ENCODE measurements at places on chromosomes 1 and 21.
A peak's percentile ranks its signal among the peaks of the same experiment; 100 is the strongest.

- DNase-seq: peak; percentile 33
Measured at GRCh38 chr1:169109561-169110134, 3.2 kb downstream of the ATP1B1 start.

DNA sequence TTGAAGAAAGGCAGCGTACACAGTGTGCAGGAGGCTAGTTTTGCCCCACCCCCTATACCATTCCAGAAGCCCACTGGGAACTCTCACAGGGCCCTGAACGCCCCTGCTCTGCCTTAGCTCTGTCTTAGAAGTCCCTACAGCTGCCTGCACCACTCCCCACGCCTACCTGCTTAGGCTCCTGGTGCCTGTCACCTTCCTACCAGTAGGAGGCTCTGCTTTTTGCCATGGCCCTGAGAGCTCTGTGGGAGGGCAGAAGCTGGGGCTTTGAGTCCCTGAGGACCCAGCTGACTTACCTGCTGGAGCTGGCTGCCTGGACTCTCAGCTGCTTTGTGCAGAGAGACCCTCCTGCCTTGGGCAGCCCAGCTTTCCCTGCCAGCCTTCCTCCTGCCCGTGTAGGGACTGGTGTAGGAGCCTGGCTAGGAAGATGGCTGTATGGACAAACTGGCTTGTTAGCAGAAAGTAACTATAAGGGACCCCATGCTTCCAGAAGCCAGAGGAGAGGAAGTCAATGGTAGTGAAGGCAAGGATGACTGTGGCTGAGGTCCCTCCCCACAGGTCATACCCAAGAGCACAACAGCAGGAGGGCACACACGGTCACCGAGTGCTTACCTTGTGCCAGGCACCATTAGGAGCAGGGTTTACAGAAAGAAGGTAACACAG is 9.8 kb upstream of the CELSR2 start:
- peak; percentile 78 for DNase-seq

DNA sequence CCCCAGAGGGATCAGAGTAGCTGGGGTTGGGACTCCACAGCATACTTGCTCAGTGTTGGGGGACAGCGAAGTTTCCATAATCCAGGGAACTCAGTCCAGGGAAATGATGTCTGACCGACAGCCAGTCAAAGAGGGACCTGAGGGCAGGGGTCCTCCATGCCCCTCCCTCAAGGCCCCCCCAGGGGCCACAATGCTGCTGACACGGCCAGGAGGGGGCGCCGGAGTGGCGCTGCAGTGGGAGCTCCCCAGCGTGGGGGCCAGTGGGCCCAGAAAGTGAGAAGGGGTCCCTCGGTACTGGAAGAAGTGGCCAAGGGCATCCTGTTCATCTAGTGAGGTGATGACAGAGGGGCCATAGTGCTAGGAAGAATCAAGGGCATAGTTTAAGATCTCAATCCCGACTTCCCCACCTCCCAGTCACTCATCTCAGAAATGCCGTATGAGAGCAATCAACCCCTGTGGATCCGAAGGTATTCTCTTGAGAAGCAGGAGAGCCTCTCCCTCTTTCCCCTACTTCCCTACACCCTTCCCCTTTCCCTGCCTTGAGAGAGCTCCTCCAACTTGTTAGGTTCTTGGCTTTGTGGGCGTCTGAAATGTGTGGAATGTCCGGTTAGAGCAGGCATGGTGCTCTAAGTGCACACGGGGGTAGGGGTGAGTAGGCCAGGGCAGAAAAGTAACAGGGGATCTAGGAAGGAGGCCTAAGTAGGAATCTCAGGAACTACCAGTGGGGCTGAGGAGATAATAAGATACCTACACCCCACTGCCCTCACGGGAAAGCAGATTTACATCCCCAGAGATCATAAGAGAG is 4.1 kb downstream of the NUDT17 start:
- DNase-seq: peak; percentile 20

GRCh38 chr1:53277326-53277725 is 39.0 kb upstream of the MAGOH start:
- no peak for DNase-seq

DNA sequence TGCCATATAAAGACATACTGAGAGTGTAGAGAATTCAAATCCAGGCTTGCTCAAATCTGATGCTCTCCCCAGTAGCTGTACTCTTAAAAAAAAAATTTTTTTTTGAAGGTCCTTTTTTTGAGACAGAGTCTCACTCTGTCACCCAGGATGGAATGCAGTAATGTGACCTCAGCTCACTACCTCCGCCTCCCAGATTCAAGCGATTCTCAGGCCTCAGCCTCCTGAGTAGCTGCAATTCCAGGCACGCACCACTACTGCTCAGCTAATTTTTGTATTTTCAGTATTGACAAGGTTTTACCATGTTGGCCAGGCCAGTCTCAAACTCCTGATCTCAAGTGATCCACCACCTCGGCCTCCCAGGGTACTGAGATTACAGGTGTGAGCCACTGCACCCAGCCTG is 28.7 kb downstream of the STYXL2 start:
- DNase-seq: no peak

DNA sequence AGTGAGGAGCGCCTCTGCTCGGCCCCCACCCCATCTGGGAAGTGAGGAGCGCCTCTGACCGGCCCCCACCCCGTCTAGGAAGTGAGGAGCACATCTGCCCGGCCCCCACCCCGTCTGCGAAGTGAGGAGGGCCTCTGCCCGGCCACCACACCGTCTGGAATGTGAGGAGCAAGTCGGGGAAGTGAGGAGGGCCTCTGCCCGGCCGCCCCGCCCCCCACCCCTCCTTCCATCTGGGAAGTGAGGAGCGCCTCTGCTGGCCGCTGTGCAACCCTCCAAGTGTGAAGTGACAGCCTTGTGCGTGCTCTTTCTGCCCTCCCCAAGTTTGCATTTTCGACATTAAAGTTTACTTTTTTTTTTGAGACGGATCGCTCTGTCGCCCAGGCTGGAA is 5.1 kb upstream of the ZZZ3 start:
- DNase-seq: peak; percentile 86

- DNase-seq: no peak
Measured at GRCh38 chr1:26739329-26739914, 43.6 kb downstream of the ARID1A start.

- no peak for DNase-seq
Measured at GRCh38 chr1:151970626-151971025, 23.0 kb downstream of the S100A10 start.

DNA sequence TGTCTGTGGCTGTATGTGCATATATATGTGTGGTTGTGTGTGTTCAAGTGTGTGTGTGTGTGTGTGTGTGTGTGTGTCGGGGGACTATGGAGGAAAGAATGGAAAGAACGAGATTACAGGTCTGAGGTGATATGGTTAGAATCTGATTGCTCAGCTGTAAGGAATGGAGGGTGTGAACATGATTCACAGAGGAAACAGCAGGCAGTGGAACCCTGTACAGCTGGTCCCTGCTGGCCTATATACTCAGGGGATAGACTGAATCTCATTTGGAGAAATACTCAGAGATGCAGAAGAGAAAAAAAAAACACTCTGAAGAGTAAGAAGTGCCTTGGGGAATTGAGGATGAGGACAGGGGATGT is 180.1 kb upstream of the ESRRG start:
- no peak for DNase-seq

- no peak for DNase-seq
Measured at GRCh38 chr1:58923090-58923470, 139.2 kb upstream of the JUN start.

GRCh38 chr1:219083631-219084030 is 90.0 kb upstream of the LYPLAL1 start:
- no peak for DNase-seq

DNA sequence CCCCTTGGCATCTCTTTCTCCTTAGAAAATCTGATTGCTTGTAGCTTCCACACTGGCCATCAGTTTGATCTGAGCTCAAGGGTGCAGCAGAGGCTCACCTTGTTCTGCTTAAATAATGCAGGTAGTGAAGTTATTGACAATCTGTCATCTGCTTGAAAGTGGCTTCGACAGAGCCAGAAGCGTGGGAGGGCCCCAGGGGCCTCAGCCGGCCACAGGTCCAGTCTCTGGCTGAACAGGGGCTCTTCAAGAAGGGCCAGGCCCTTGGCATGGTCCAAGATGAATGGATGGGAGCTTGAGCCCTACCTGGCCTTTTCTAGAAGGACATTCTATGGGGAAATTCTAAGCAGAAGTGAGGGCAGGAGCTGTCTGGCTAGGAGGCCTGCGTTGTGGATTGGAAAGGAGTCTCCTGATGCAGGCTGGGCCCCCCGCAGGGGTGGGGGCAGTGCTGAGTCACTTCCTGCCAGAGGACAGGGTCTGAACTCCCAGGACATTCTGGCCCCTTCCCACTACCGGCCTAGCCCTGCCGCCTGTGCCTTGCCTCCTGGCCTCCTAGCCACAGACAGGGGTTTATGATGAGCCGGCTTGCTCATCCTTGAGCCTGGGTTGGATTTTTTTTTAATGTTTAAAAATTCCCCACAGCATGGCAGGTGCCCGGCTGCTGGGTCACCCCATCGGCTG is 162.3 kb upstream of the VAMP3 start:
- DNase-seq: no peak

- DNase-seq: no peak
Measured at GRCh38 chr1:92476071-92476631, 10.6 kb downstream of the GFI1 start.

GRCh38 chr1:15077384-15077783 is 76.2 kb upstream of the TMEM51 start:
- no peak for DNase-seq

GRCh38 chr1:117077267-117077666 is 17.1 kb downstream of the TTF2 start:
- no peak for DNase-seq

- DNase-seq: peak; percentile 81
Measured at GRCh38 chr1:10494754-10495474, 20.2 kb downstream of the PEX14 start.

DNA sequence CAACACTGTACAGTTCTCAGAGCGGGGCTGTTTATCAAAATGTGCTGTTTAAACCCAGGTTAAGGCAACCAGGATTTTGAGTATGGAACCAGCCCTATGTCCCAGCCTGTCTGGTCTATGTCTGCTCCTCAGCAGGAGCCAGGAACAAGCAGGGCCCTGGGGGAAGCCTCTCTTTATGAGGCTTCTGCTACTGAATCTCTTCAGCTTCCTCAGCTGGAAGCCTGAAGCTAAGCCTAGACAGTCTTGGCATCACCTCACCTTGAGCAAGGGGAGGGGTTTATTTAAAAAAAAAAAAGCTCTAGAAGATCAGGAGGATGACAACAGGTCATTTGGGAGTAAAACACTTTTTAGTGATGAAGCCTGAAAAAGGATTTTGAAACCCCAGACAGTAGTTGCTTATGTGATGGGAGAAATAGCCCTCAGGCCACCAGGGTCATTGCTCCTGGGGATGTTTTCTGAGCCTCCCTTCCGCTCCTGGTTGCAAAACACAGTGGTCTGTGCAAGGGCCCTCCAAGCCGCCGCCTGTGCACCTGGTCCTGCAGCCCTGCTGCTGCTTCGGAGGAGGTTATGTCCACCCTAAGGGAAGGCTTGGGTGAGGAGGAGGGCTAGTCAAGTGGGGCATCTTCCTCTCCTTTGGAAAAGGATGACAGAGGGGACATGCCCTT is 21.8 kb upstream of the GRHL3 start:
- no peak for DNase-seq

DNA sequence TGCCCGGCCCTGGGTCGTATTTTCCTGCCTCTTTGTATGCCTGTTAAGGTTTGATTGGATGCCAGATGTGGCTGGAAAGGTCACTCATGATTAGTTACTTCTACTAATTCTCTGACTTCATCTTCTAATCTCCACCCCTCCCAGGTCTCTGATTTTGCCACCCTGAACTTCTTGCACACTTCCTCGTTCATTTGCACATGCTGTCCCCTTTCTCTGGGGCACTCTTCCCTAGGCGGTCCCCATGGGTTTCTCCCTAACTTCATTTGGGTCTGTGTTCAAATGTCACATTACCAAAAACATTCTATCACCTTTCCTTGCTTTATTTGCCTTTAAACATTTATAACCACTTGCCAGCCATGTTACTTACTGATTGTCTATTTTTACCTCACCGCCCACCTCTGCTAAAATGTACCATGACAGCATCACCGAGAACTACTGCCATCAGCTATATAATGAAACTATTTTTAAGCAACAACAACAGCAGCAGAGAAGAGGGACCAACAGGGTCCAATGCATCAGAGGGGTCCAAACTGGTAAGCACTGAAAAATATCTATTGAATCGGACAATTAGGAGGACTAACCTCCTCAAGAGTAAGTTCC is 45.8 kb upstream of the FMOD start:
- no peak for DNase-seq

- no peak for DNase-seq
Measured at GRCh38 chr1:106621853-106622252, 434.6 kb upstream of the PRMT6 start.

GRCh38 chr1:43058545-43059360 is 100.1 kb upstream of the SLC2A1 start:
- peak; percentile 62 for DNase-seq

- DNase-seq: no peak
Measured at GRCh38 chr1:23868557-23869016, 497 bp upstream of the FUCA1 start.

DNA sequence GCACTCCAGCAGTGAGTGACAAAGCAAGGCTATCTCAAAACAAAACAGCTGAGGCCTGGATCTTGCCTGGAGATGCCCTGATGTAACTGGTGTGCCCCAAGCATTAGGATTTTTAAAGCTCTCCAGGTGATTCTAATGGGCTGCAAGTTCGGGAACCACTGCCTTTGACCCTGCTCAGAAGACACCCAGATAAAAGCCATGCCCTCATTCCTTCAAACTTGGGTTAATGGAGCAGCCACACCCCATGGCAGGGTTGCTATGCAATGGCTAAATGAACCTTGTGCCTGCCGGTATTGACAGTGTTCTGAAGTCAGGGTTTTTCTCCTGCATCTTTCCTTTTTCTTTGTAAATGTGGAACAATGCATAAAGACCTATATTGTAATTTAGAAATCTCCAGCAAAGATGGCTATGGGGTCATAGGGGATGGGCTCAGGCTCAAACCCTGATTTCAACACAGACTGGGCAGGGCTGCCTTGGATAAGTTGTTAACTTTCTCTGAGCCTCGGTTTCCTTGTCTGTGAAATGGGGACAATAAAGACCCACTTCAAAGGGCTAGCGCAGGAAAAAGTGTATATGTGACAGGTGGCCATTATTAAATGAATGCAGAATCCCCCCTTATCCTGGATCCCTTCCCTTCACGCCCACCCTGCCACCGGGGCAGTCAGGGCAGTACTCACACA is 453 bp downstream of the TFF3 start:
- DNase-seq: no peak

DNA sequence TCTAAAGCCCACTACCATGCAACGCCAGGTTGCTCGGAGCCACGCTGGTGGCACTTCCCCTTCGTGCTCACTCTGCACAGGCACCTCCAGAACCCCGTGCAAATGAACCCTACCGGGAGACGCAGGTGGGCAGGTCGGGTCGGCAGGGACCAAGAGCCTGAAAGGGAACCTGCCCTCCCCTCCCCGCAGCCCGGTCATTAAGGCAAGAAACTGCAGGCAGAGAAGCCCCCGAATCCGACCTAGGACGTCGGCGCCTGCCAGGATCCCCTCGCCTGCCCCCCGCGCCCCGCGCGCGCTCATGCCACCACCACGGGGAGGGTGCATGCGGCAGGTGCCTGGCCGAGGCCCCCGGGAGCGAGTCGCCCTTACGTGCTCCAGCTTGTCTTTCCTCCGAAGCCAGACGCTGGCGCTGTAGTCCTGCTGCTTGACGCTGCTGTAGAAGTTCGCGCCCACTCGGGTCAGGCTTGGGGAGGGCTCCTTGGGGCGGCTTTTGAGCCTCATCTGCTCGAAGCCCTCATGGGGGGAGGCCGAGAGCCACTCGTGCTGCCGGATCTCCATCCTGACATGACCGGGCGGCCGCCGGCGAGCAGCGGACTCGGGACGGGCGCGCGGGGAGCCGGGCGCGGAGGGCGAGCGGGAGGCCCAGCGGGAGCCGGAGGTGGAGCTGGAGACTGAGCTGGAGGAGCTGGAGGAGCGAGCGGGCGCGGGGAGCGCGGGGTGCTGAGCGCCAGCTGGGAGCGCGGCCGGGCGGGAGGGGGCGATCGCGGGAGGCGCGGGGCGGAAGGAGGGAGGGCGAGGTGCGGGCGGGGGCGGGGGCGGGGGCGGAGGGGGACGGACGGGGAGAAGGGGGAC is 552 bp downstream of the PLD5 start:
- peak; percentile 85 for DNase-seq
